H7 (cell line): ENCODE measurements at places on chromosomes 4 and X.

- no peak for DNase-seq
Observed at GRCh38 chr4:97432551-97432950, 710.7 kb downstream of the STPG2 start.

DNA sequence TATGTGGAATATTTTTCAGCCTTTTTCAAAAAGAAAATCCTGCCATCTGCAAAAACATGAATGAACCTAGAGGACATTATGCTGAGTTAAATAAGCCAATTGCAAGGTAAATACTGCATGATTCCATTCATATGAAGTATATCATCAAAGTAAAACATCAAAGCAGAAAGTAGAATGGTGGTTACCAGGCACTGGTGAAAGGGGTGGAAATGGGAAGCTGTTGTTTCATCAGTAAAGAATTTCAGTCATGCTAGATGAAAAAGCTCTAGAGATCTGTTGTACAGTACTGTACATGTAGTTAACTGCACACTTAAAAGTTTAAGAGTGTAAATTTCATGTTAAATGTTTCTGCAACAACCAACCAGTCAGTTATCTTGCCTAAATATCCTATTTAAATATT, 196.8 kb upstream of the ADGRL3 start:
- DNase-seq, result no peak

- no peak for DNase-seq
Observed at GRCh38 chrX:74911494-74911893, 13.8 kb downstream of the NEXMIF start.

DNA sequence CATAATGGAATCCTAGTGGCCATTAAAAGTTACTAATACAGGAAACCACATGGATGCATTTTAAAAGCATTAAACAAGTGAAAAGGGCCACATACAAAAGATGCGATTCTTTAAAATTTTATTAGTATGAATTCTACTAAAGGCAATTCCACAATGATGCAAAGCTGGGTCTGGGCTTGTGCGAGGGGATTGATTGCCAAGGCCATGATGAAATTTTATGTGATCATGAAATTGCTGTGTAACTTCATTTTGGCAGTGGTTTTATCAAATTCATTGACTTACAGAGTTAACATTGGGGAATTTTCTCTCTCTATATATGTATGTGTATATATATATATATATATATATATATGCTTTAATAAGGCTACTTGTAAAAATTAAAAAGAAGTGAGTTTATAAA, 1142.5 kb upstream of the IGFBP7 start:
- no peak for DNase-seq

- no peak for DNase-seq
Observed at GRCh38 chrX:152822383-152823086, 8.0 kb downstream of the CETN2 start.

- DNase-seq, result no peak
Observed at GRCh38 chrX:13177921-13178566, 133.6 kb upstream of the FAM9C start.

- no peak for DNase-seq
Observed at GRCh38 chr4:105236202-105236915, 89.7 kb downstream of the TET2 start.

- DNase-seq, result no peak
Observed at GRCh38 chr4:69832326-69833030, 27.5 kb downstream of the SULT1E1 start.

DNA sequence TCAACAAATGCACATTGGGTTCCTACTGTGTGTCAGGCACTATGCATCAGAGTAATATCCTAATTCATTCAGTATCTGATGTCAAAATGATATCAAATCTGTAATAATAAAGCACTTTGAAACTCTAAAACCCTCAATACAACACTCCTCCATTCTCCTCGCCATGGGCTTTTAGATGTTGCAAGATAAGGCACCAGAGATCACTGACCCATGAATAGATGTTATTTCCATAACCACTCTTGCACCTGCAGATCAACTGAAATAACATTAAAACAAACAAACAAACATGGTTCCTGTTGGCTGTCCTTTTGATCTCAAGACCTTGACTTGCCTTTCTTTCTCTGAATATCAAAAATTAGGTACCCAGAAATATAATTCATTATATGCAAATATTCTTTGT, 100.2 kb downstream of the MAB21L2 start:
- DNase-seq, result no peak

DNA sequence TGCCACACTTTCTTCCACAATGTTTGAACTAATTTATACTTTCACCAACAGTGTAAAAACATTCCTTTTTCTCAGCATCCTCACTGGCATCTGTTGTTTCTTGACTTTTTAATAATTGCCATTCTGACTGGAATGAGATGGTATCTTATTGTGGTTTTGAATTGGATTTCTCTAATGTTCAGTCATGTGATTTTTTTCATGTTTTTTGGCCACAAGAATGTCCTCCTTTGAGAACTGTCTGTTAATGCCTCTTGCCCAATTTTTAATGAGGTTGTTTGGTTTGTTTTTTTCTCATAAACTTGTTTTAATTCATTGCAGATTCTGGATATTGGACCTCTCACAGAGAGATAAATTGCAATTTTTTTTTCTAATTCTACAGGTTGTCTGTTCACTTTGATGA, 1195.2 kb downstream of the TECRL start:
- DNase-seq, result no peak

- no peak for DNase-seq
Observed at GRCh38 chr4:67366311-67366861, 178.9 kb downstream of the CENPC start.

DNA sequence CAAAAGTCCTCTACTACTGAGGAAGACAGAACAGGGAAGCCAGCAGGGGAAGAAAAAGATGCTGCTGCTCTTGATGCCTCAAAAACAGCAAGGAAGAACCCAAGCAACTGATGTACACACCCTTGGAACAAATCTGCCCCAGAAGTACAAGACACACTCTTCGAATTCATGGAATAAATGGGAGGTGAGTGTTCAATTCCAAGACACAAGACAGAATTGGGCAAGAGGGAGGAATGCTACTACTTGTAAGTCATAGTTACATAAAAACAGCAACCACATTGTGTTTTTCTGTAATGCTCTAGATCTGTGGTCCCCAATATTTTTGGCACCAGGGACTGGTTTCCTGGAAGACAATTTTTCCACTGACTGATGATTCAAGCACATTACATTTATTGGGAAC, 58.0 kb upstream of the H2AZ1 start:
- DNase-seq, result no peak

DNA sequence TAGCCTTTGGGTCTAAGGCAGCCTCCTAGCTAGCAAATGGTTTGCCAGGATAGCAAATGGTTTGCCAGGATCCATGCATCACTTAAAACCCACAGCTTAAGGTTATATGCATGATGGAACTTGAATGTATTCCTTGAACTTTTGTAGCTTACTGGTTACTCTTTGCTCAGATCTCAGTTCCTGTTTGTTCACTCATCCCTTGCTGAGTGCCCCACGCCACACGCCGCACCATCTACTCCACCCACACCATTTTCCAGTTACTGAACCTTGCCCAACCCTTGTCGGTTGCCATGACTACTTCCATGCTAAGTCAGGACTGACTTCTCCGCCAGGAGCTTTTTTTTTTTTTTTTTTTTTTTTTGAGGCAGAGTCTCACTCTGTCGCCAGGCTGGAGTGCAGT, 29.5 kb upstream of the XIAP start:
- no peak for DNase-seq

DNA sequence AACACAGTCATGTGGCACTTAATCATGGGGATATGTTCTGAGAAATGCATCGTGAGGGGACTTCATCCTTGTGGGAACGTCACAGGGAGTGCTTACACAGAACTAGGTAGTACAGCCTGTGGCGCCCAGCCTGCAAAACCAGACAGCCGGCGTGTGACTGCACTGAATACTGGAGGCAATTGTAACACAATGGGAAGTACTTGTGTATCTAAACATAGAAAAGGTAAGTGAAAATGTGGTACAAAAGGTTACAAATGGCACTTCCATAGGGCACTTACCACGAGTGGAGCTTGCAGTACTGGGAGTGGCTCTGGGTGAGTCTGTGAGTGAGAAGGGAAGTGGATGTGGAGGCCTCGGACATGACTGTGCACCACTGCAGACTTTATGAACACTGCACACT, 5.2 kb downstream of the TLR3 start:
- no peak for DNase-seq

DNA sequence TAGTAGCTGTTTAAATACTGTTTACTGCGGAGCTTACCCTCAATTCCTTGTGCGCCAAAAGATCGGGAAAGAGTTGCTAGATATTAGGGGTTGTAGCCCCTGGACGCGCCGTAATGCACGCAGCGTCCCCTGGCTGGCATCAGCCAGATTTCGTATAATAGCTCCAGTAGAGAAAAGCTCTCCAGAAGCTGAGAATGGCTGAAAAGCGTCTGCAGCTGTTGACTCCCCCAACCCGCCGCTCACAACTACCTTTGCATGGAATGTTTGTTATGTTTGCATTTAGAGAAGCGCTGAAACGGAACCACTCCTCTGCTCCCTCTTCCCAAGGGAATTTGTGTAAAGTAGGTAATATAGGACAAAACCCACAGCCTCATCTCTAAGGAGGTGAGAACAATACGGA, 3.7 kb downstream of the DOCK11 start:
- DNase-seq, result peak; percentile 70

DNA sequence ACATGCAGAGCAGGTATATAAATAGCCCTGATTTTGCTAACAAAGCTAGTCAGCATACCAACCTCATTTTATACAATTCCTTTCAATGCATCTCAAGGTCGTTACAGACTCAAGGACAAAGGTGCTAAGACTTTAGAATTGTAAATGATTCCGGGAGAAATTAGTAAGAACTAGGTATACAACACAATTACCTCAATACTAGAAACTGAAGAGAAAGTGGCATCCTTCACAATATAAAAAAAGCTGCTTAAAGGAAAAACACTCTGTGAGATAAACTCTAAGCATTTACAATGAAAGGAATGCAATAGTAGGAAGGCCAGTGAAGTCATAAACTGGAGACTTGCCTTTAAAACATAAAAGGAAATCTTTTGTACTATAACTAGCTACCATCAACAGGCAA, 11.9 kb downstream of the TNMD start:
- DNase-seq, result no peak

DNA sequence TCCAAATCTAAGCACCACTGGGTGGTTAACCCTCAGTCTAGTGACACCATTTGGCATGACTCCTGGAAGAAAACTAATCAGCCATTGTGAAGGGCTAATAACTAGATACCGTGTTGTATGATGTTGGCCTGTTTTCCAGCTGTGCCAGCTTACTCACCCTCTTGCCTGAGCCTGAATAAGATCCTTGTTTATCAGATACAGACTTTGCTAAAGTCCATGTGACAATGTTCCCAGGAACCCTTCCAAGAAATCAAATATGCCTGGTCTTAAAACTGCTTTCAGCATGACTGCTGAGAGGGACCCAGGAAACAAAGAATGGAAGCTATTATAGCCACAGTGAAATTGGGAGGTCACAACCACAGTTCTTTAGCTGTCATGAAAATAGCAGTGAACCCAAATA, 640.8 kb upstream of the INTU start:
- no peak for DNase-seq

GRCh38 chr4:76688619-76689144, 209.3 kb downstream of the SOWAHB start:
- DNase-seq, result no peak

- no peak for DNase-seq
Observed at GRCh38 chrX:136747003-136747986, 33.4 kb downstream of the ARHGEF6 start.

DNA sequence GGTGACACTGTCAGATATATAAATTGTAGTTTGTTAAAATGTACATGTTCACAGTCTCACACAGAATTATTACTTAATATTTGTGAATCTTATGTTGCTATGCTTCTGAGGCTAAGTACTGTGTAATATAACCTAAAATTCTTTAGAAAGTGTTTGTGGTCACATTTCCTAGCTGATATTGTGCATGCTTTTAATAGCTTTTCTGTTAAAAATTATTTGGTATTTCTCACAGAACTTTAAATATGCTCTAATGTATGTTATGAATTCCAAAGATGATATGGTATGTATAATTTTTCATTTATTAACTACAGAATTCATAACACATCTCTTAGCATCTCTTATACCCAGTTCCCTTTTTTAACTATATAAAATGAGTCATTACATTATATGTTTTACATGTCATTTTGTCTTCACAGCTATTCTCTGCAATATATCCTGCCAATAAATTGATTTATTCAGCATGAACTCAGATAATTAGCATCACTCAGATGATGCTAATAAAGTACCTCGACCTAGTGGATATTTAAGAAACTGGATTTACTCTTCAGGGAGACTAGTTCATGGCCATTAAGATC, 9.3 kb downstream of the PTPN13 start:
- no peak for DNase-seq
